ENCODE measurements at places on chromosomes 12 and 14.
A peak's percentile ranks its signal among the peaks of the same experiment; 100 is the strongest.

GRCh38 chr12:45785315-45785714, 55.8 kb downstream of the ARID2 start:
- no peak for DNase-seq

- DNase-seq = no peak
Observed at GRCh38 chr12:116126610-116127009, 150.9 kb downstream of the MED13L start.

DNA sequence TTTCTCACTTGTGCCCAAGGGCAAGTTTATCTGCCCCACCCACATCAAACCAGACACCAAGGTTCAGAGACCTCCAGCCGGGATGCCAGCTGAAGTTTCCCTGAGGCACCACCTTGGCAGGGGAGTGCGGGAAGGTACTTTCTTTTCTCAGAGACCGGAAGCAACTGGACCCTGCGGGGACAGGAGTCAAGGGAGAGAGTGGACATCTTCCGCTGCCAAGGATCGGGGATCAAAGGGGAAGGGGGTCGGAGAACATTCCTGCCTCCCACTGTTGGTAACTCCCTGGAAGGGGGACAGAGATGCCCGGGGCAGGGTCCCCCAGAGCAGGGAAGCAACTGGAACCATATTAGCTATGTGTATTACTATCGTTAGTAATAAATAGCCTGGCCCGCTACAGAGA, 161.8 kb downstream of the DICER1 start:
- DNase-seq = no peak

- peak; percentile 34 for DNase-seq
Observed at GRCh38 chr14:24132061-24132685, 1.7 kb downstream of the FITM1 start.

DNA sequence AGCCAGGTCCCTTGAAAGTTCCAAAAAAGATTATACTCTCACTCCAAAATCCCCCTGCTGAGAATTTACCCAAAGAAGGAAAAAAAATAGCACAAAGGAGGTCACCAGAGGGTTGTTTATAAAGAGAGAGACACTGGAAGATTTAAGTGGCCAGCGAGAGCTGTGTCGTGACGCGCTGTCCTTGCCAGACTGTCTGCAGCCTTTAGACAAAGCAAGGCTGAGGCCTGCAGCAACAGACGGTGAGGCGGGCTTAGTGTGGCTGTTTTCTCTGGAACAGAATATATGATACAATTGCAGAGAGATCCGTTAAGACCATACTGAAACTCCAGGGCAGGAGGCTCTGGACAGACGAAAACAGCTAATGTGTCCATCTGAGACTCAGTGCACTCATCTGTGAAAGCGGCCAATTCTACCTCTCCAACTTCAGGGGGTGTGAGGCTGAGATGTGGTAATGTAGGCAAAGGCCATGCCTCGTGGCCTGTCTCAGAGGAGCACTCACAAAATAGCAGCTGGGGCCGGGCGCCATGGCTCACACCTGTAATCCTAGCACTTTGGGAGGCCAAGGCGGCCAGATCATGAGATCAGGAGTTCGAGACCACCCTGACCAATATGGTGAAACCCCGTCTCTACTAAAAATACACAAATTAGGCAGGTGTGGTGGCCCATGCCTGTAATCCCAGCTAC, 36.2 kb downstream of the ANAPC7 start:
- no peak for DNase-seq

DNA sequence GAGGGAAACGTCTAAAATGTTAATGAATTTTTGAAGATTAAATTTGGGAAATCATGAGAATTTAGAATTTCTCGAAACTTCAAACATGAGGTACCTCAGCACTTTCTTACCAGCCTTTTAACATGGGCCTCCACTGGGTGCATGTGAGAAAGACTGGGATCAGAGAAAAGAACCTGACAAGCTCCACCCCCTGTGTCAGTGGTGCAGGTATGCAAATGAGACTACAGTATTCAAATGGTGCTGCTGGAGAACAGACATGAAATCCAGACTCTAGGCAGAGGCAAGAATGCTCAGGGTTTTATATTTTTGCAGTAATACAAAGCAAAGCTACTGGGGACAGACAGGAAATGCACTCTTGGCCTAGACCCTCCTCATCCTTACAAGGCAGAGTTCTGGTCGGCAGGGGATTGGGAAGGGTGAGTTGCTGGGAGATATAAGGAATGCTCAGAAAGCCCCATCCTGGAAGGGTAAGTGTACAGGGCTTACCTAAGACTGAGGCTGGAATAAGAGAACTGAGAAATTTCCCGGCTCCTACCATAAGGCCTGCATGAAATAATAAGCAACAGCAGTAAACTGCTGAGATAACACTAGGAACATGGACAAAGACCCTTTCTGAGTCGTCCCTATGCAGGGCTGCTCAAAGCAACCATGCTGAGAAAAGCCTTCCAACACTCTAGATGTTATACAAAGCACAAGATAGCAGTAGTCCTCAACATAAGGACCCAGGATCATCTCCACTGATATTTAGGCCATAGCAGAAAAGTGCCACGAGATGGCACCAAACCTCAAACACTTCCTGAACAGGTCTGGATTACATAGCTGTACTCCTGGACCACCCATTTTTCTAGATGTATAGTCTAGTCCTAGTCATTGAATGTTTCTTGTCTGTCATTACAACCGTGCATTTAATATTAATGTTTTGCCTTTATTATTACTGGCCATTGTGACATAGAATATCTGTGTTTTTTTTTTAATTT, 260.8 kb downstream of the RASSF9 start:
- peak; percentile 22 for DNase-seq

GRCh38 chr12:62294378-62294777, 34.2 kb downstream of the USP15 start:
- no peak for DNase-seq

DNA sequence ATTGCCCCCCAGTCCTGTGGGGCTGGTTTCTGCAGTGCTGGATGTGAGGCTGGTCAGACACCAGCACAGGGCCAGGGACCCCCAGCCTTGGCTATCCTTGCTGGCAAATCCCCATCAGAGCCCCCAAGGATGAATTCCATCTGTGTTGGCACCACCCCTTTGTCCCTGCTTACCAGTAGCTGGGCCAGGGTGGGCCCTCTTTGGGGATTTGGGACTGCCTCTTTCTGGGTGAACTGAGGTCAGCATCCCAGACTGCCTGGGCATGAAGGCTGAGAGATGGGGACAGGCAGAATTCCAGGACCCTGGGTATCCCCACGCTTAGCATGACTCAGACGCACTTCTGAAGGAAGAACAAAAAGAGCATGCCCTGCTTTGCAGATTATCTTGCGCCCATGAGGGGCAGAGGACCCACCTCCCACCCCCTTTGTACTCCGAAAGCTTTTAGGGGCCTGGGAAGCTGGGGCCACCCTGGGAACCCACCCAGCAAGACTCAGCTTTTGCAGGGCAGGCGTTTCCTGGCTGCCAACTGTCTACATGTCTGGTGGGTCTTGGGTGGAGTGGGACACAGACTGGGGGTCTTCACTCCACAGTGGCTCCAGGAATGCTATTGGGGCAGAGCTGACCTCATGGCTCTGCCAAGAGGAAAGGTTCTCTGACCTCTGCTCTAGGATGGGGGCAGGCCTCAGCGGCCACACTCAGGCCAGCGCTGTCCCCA, 26.8 kb downstream of the RFLNA start:
- DNase-seq = no peak

DNA sequence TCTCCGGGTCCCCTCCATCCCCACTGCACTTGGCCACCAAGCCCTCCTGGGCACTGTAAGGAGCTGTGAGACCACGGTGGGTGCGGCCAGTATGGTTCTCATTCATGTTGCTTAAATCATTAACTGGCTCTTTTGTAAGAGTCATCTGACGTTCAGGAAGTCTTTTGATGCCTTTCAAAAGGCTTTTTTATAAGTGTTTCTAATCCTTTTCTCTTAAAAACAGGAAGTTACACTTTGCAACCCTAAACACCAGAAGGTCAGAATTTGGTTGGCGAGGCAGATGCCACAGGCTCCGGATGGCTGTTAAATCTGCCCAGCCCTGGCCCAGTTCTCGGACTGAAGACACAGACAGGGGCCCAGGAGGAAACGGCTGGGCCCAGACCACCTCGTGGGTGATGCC, 26.1 kb upstream of the DIO3 start:
- DNase-seq = no peak

DNA sequence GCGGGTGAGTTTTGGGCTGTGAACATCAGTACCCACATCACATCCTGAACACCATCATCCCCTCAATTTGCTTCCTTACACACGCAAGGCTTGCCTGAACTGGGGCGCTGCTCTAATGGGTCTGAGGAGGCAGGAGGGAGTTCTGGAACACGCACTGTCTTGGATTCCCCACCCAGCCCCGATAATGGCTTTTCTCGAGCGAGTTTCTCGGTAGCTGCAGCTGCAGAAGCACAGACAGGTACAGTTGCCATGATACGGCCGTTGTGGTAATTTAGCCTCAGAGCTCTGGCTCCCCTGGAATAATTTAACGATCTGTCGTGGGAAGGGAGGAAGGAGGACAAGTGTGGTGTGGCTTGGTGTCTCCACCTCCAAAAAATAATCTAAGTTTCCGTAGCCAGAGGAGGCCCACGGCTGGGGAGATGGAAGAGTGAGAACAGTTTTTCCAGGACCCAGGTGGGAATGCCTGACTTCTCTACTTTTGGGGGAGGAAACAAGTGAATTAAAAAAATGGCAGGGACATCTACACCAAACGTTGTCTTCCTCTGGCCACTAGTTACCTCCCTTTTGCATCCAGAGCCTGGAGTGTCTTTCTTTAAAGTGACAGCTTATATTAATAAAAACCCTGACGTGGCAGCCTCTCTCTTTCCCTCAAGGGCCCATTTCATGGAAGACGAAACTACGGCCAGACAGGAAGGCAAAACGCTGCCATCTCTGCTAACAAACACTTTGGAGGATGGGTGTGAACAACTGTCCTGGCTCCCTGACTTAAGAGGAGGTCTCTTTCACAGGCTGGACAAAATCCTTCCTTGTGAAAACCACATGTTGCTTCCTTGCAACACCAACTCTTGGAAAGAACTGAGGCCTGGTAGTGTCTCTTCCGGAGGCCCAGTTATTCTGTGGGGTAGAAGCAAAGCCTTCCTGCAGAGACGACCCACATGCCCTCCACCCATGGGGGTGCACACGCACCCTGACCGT, 84.8 kb downstream of the RBM19 start:
- DNase-seq = no peak

- no peak for DNase-seq
Observed at GRCh38 chr14:50343434-50343833, 31.3 kb downstream of the DMAC2L start.

- peak; percentile 4 for DNase-seq
Observed at GRCh38 chr14:96962337-96962736, 165.2 kb downstream of the VRK1 start.

GRCh38 chr14:36818246-36818645, 156.6 kb downstream of the PAX9 start:
- DNase-seq = no peak

DNA sequence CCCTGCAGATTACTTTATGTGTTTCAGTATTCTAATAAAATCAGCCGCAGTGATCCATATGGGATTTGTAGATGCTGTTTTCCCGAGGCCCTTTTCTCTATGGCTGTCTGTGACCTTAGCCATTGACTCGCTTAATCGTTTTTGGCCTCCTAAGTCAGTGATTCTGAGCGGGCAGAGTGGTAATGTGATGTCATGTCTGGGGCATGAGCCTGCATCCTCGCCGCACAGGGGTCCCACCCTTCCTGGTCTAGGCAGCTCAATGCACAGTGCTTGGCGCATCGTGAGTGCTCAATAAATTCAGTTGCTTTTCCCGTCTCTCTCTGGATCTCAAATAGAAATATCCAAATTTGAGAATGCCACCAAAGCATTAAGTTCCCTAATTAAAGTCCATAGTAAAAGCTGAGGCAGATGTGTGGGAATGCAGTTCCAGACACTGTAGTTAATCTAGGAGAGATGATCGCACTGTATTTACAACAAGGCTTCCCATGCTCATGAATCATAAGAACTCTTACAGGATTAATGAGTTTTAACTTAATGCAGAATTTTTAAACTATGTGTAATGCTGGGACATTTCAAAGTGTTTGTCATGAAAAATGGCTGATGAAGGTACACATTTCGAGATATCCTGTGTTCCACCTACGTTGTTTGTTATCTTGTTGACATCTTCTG, 29.3 kb downstream of the HMGA2 start:
- DNase-seq = no peak

DNA sequence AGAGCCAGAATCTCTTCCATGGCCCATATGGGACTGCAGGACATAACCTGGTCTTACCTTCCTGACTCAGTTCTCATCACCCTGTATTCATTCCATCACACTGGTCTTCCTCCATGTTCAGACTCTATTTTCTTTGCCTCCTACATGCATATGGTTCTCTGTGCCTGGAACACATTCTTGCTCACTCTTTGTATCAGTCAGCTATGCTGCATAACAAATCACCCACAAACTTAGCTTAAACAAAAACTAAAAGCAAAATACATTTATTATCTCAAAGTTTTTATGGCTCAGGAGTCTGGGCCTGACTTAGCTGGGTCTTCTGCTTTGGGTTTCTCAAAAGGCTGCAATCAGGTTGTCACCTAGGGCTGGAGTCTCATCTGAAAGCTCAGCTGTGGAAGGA, 712.6 kb upstream of the TBX3 start:
- no peak for DNase-seq

- no peak for DNase-seq
Observed at GRCh38 chr12:34599530-34600513, 577.5 kb downstream of the ALG10 start.

DNA sequence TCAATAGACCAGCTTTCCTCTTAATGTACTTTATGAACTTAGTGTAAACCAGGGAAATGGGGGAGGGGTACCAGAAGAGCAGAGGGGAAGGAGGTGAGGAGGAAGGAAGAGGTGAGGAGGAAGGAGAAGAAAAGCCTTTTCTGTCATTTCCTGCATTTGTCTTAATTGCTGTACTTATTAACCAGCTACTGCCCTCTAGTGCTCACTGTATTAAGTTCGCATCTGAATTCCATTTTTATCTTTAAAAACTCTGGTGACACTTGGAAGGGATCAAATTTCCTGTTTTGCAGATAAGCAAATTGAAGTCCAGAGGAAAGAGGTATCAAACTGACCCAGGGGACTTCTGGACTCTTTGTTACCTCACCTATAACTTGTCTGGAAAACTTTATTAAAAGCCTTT, 22.2 kb downstream of the MANSC1 start:
- no peak for DNase-seq

DNA sequence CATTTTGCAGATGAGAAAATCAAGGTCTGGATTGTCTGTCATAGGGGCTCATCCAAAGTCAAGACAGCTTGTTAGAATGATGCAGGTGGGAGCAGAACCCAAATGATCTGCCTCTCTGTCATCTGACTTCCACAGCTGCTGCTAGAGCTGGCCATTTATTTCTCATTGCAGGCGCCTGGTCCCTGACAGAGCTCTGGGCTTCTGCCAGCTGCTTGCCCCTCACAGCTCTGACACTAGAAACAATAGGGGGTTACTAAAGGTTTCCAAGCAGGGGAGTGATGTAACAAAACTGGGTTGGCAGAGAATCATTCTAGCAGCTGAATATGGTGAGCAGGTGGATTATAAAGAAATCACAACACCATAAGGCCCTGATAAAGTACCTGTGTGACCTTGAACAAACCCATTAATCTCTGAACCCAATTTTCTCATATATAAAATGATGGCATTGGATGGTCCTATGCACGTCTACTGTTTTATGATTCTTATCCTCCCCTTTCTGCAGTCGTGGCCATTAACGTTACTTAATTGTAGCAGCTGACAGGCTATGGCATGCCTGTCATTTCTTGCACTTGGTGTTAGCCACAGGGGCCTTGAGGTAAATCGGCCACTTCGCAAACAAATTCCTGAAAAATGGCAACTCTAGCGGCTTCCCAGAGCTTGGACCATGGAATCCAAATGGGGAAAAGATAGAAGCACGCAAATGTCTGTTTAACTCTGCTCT, 134.6 kb downstream of the RMST start:
- DNase-seq = no peak
